GM03348 (cell line): ENCODE measurements at places on chromosomes 13 and 19.

DNA sequence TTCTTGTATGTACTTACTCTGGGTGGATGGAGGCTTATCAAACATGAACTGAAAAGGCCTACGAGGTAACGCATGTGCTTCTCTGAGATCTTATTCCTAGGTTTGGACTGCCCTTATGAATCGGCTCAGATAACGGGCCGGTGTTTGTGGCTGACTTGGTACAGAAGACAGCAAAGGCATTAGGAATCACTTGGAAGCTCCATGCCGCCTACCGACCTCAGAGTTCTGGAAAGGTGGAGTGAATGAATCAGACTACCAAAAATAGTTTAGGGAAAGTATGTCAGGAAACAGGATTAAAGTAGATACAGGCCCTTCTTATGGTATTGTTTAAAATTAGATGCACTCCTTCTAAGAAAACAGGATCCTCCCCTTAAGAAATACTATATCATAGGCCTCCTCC is 172.4 kb upstream of the PCDH9 start:
- no peak for DNase-seq

DNA sequence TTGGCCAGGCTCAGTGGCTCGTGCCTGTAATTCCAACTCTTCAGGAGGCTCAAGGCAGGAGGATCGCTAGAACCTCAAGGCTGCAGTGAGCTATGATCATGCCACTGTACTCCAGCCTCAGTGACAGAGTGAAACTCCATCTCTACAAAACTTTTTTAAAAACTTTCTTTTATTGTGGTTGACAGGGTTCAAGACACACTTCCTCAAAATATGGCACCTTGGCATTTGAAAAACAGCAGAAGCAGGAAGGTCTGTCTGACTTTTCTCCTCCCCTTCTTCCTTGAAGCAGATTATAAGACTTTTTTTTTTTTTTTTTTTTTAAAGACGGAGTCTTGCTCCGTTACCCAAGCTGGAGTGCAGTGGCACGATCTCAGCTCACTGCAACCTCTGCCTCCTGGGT is 100.3 kb downstream of the TM9SF2 start:
- DNase-seq = no peak

- no peak for DNase-seq
These were observed 426.9 kb upstream of the NBEA start for GRCh38 chr13:34515201-34515600.

DNA sequence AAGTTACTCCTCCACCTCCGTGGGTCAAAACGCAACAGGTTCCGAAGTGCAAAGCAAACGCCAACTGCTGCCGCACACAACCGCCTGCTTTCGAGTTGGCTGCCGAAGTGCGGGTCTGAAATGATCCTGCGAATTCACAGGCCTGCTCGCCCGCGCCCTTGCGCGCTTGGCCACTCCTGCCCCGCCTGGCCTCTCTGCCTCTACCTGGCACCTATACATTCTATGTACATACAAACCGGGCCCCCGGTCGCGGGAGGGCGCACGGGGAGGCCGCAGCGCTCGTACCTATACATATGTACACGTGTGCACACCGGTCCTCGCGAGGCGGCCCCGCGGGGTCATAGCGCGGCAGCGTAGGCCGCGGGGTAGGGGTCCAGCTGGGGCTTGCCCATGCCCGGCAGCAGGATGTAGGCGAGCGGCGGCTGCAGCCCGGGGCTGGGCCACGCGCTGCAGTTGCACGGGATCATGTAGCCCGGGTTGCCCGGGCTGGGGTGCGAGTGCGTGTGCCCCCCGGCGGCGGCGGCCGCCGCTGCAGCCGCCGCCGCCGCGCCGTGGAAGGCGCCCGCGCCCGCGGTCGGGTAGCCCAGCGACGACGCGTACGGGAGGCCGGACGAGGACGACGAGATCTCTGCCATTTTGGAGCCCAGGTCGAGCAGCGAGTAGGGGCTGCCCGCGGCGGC is 1.3 kb downstream of the SOX21 start:
- peak; percentile 38 for DNase-seq

DNA sequence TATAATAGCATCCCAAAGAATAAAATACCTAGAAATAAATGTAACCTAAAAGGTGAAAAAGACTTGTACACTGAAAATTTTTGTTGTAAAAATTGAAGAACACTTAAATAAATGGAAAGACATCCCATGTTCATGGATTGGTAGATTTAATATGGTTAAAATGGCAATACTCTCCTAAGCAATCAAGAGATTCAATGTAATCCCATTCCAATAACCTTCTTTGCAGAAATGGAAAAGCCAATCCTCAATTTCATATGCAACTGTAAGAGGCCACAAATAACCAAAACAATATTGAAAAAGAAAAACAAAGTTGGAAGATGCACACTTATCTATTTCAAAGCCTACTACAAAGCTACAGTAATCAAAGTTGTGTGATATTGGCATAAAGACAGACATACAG is 17.7 kb downstream of the DZIP1 start:
- no peak for DNase-seq

- DNase-seq = peak; percentile 66
These were observed 224.8 kb downstream of the NHLRC3 start for GRCh38 chr13:39263033-39263432.

- DNase-seq = peak; percentile 75
These were observed 501.5 kb downstream of the SUCLA2 start for GRCh38 chr13:47499358-47500150.

- no peak for DNase-seq
These were observed 19.1 kb downstream of the ELL start for GRCh38 chr19:18502638-18503294.

DNA sequence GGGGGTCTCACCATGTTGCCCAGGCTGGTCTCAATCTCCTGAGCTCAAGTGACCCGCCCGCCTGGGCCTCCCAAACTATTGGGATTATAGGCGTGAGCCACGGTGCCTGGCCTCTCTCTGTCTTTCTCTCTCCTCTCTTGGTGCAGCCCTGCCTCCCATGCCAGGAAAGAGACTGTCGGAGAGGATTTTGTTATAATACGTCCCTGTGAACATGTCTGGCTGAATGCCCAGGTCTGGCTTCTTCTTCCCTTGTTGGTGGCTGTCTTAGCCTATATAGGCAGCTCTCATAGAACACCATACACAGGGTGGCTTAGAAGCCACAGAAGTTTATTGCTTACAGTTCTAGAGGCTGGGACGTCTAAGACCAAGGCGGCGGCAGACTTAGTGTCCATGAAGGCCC is 46.4 kb downstream of the PEX11G start:
- no peak for DNase-seq

DNA sequence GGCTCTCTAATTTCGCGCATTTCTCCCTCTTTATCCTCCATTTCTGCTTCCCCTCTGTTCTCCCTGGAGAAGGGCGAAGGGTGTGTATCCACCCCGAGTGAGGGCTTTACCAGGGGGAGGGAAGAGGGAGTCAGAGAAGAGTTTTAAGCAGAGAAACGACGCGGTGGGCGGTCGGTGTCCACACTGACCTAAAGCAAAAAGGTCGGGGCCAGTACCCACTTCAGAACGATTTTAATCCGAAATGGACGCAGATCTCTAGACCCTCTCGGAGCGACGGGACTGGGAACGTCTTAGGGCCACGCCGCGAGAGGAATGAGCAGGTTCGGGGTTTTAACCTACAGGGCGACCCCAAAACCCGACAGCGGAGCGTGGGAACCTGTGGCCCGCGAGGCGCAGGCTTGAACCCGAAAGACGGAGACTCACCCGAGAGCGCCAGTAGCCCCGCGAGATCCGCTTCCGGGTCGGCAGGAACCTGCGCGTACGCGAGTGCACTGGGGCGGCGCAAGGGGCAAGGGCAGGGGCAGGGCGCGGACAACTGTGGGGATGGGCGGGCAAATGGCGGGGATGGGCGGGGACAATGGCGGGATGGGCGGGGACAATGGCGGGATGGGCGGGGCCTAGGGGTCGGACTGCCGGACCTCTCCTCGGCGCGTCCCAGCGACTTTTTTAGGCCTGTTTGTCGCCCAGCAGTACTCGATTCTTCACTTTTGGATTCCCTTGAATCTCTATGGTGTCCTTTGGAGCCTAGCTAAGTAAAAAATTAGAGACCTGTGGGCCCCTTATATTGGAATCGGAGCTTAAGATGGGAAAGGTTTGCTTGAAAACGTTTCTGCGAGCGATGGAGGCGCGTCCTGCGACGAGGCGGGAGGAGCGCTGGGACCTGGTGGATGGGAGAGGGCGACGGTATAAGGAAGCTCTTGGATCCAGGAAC is at the start of gene ZNF677:
Gene ZNF677, minus strand, starts transcription at position 463 of the 931 bp plus-strand sequence. CDS start 3,323 bp downstream, outside the sequence.
- peak; percentile 97 for DNase-seq

DNA sequence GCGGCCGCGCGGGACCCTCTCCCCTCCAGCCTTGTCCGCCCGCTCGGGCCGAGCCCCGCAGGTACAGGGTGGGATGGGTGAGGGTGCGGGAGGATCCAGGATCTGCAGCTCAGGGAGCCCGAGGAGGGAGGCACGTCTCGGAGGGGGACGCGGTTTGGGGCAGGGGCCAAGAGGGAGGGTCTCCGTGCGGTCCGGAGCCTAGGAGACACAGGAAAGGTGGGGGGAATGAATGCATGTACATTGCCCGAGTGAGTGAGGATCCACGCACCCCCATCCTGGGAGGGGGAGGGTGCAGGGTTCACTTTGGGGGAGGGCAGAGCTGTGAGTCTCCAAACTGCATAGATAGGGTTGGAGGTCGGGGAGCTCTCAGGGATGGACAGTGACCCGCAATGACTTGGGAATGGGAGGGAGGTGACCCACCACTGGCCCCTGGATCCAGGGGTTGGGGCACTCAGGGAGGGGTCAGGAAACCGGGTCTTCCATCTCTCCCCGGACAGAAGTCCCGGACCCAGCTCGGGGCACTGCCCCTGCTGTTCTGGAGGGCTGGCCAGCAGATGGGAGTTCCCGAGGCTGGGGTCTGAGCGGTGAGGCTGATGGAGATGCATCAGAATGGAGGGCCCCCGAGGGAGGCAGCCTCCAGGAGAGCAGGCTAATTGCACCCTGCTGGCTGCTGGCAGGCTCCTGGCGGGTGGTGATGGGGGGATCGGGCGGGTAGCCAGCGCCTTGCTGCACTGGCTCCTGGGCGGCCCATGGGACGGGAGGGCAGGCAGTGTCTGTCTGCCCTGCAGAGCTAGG is 547 bp downstream of the KCNN1 start:
- DNase-seq = no peak

DNA sequence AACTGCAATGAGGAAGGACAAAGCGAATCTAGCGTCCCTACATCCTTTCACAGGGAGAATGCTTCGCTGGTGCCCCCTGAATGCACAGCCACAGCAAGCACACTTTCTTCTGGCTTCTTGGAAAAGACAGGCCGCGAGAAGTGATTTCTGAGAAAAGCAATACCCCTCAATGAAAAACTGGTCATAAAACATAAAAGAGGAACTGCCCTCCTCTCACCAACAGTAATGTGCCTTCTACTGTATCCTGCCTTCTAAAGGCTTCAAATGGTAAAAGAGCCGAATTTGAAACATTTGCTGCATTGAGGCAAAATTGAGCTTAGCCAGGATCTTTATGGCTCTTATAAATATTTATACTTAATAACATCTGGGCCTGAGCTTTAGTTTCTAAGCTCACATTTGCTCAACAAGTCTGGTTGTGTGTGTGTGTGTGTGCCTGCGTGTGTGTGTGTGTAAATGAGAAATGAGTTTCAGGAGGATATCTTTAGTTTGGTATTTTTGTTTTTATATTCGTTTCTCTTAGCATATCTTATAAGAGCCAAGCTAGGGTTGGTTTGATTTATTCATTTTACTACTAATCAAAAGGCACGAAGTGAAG is 246.1 kb upstream of the MAB21L1 start:
- DNase-seq = no peak

GRCh38 chr13:20715330-20715712 is 11.8 kb downstream of the IL17D start:
- DNase-seq = no peak

DNA sequence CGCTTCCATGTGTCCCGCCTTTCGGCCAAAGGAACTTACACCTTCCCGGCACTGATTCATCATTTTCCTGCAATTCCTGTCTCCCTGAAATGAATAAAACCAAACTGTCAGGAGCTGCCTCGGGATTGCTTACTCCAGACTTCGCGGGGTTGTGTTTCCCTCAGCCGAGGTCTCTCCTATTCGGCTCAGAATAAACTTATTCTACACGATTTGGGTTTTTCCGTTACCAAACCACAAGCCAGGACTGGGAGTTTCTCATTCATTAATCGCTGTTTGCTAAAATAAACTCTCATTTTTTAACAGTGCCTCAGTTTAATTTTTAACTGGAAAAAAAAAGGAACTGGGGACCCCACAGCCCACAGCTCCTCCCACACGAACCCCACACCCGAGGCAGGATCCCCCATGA is 667 bp downstream of the ZNF878 start:
- peak; percentile 16 for DNase-seq

- no peak for DNase-seq
These were observed 20.9 kb downstream of the MBD3L2B start for GRCh38 chr19:7000333-7000732.
